ENCODE measurements at places on chromosomes 2 and 18.
A peak's percentile ranks its signal among the peaks of the same experiment; 100 is the strongest.

DNA sequence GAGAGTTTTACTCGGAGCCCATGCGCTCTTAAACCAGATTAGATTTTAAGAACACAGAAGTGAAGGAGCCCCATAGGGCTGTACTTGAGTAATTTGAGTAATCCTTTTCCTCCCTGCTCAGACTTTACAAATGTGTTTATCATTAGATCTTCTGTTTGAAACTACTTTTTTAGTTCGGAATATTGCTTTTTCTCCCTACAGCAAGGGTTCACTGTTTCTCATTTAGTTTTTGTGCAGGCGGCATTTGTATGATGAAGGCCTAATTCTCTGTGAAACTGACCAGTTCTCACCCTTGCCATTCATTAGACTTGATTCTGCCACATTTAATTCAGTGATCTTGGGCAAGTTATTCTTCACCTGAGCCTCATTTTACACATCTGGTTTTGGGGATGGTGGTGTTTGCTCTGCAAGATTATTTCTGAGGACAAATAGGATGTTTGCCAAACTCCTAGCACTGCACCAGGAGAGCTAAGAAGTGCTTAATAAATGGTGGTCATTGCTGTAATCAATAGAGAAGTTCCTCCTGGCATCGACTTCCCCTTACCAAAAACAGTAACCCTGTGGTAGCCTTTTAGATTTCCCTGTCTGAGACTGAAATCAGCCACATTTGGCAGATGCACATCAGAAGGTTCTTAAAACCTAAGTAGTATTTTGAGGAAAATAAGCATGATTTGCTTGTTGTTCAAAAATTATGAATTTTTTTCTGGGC, 2.2 kb downstream of the B3GNT2 start:
- no peak for DNase-seq

- DNase-seq = no peak
These were observed 1181.9 kb downstream of the DPP10 start for GRCh38 chr2:115624332-115624731.

DNA sequence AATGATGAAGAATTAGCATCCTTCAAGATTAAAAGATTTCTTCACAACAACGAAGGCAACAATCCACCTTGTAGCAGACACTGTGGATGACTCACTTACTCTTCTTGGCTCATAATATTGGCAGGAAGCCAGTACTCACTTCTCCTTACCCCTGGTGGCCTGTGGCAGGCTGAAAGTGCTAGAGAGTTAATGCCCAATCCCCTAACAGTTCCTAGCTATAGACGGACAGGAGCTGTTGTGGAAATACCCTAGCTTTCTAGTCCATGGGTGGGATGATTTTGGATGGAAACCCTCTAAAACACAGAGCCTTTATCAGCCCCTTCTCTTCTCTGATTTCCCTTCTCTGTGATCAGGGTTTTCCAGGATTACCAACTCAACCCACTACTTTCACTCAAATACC, 128.6 kb upstream of the NYAP2 start:
- DNase-seq = no peak

DNA sequence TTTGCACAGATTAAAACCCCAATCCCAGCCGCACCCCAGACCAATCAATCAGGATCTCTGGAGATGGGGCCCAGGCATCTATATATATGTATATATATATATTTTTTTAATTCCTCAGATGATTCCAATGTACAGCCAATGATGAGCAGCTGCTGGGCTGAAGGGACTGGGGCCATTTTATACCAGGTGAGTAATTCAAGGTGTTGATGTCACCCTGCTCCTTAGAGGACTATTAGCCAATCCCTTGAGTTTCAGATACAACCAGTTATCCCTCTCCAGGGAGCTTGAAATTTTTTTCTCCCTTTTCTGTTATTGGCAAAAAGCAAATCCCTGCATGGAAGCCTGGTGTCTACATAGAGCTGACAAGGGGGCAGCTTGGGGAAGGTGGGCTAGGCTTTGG, 59.8 kb downstream of the MCFD2 start:
- DNase-seq = no peak

- DNase-seq = no peak
These were observed 69.4 kb upstream of the SMAD2 start for GRCh38 chr18:47999801-48000248.

DNA sequence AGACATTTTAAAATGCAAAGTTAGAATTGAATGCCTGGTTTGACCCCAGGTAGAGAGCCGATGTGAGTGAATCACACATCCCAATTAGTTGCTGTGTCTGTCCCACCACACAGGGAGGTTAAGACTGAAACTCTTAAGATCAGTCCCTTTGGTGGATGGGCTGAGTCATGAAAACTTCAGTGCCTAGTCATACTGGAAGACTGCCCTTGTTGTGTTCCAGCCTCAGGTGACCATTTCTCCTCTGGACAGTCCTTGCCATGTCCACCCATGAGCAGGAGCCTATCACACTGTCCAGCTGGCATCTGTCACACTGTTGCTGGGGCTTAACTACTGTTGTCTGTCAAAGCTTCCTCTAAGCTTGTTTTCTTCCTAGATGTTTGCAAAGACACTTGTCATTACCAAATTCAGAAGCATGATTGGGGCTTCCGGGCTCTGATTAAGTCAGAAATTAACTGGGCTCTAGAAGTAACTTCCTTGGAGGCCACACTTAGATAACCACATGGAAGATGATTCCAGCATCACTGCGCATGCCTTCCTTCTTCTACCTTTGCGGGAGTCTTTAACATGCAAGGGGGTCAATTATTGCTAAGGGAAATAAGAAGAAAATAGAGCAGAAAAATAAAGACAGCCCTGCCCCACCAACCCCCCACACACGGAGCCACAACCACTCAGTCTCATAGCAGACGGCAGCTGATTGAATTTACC, 21.3 kb downstream of the CYRIA start:
- DNase-seq = no peak

DNA sequence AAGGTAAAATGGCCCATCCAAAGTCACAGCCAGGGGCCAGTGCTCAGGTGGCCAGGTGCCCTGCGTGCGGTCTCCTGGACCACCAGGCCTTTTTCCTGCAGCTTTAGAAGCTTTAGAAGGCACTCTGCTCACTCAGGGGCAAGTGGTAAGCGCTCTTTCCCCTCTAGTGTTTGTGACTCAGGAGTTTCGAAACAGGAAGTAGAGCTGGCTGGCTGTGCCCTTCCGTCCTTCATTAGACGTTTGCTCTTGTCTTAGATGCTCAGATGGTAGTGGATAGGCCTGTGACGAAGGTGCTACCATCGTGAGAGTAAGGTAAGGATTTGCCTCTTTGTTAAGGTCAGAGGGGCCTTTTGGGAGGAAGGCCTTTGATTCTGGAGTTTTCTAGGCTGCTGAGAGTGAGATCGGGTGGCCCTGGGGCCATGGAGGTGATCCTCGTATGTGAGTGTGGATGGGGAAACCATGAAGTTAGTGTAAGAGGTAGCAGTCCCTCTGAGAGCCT, at the start of gene CASP8:
CASP8 (plus strand) TSS at position 235 of the 499 bp plus-strand sequence. CDS start 5,951 bp downstream, outside the sequence.
- DNase-seq = no peak

- DNase-seq = no peak
These were observed 20.8 kb downstream of the EIPR1 start for GRCh38 chr2:3356799-3357198.

DNA sequence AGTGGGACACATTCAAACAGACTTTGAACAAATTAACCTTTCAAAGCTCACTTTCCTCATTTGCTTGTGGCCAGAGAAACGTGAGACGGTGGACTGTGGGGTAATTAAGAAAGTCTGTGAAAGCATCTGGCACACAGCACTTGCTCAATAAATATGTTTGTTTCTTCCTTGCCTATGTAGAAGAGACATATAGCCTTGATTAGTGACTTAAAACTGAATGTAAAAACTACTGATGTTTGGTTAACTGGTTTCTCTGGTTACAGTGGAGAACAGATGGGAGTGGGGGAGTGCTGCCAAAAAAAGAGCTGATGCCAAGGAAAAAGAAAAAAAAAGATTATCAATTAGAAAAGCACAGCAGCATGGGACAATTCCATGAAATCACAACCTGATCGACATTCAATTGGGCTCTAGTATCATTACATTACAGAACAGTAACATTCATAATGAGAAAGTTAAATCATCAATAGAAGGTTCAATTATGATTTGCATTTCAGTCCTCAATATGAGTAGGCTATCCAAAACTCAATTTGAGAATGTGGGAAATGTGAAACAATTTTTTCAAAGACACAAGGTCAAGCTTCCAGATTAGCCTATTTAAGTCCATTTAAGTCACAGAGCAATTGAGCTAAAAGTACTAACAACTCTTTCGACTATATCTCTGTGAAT, 14.7 kb downstream of the CUL3 start:
- no peak for DNase-seq

DNA sequence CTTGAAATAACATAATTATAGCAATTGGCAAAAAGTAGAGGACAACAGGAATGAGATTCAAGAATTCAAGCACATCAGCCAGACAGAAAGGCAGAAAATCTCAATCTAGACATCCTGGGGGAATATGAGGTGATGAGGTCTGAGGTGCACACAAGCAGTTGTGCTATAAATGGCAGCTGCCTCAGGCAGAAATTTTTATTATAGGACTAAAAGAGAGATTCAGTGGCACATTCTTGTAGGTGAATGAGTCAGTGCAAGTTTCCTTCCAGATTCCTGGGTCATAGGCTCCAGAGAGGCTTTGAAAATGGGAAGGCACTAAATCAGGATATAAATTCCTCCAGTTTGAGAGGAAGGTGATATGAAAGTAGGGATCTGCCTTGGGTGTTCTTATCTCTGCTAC, 127.2 kb upstream of the THSD7B start:
- DNase-seq = no peak

DNA sequence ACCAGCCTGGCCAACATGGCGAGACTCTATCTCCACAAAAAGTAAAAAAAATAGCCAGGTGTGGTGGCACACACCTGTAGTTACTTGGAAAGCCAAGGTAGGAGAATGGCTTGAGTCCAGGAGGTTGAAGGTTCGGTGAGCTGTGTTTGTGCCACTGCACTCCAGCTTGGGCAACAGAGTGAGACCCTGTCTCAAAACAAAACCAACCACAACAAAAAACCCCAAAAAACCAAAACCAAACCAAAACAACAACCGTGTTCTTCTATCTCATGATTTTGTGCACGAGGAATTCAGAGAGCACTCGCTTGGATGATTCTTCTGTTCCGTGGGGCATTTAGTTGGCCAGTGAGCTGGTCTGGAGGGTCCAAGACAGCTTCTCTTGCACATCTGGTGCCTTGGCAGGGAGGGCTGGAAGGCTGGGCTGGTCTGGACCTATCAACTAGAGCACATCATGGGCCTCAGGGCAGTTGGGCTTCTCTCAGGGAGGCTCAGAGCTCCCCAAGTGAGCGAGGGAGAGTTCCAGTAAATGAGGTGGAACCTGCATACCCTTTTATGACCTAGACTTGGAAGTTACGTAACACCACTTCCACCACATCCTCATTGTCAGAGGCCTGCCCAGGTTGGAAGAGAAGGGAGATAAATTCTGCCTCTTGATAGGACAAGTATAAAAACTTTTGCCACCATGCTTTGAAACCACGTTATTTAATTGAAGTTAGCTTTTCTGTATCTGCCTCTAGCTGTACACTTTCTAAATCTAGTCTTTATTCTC, 25.2 kb downstream of the SIX2 start:
- no peak for DNase-seq

DNA sequence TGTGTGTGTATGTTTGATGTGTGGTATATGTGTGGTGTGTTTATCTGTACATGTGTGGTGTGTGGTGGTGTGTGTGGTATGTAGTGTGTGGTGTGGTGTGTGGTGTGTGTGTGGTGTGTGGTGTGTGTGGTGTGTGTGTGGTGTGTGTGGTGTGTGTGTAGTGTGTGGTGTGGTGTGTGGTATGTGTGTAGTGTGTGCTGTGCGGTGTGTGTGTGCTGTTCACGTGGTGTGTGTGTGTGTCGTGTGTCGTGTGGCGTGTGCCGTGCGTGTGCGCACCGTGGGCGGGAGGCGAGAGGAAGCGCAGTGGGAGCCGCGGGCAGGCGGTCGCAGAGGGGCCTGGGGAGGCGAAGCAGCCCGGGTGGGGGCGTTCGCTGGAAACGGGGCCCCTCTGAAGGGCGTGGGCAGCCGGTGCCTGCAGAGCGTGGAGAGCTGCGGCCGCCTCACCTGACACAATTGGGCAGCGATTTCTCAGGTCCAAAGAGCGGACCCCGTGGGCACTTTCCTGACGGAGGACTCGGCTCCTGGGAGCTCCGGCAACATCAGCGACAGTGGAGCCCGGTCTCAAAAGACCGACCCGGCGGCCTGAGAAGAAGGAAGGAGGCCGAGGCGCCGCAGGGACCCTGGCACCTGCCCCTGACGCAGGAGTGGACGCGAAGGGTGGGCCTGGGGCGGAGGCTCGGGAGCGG, 741.1 kb upstream of the SALL3 start:
- DNase-seq = no peak

GRCh38 chr2:218992703-218993344, 398 bp downstream of the CRYBA2 start:
- no peak for DNase-seq

DNA sequence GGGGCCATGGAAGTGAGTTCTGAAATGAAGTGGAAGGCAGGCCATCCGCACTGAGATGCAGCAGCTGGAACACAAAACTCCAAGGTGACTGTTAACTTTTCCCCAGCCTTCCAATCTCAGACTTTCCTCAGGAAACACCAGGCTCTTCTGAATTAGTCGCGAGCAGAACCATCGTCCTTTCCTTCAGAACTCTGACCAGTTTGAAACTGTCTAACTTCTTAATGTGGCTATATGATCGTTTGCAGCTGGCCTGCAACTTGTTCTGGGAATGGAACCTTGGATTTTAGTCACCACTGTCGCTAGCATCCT, 620 bp upstream of the RPL37A start:
- DNase-seq = no peak

DNA sequence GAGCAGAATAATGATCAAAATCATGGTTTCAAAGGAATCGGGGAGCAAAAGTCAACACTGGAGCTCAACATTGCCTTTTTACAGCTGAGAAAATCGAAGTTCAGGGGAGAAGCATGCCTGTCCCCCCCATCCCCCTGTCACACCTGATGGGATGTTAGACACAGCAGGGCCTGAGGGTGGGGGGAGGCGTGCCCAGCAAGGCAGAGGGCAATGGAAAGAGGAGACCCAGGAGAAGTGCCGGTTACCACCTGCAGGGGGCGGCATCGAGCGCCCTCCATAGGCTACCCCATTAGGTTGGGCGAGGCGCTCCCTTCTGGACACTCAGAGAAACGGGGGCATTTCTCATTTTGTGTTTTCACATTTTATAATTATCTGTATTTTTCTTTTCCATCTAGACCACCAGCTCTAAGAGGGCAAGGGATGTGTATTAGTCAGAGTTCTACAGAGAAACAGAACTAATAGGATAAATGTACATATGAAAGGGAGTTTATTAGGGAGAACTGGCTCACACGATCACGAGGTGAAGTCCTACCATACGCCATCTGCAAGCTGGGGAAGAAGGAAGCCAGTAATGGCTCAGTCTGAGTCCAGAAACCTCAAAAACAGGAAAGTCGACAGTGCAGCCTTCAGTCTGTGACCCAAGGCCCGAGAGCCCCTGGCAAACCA, 271.3 kb downstream of the LRATD1 start:
- DNase-seq = peak; percentile 16

GRCh38 chr2:201644001-201644400, 698 bp upstream of the TMEM237 start:
- DNase-seq = no peak

- DNase-seq = no peak
These were observed 66.6 kb downstream of the CTIF start for GRCh38 chr18:48605408-48605845.

GRCh38 chr2:73983322-73984202, 1.1 kb upstream of the TET3 start:
- DNase-seq = no peak

GRCh38 chr2:45869165-45869501, 217.7 kb downstream of the PRKCE start:
- DNase-seq = no peak

GRCh38 chr2:219777388-219777787, 150.0 kb downstream of the SLC4A3 start:
- no peak for DNase-seq

- DNase-seq = no peak
These were observed 407.3 kb upstream of the CDH20 start for GRCh38 chr18:60925892-60926291.

Measured in NCI-H187 (cell line).